Transverse colon (tissue), 4 donors: ENCODE measurements at places on chromosomes 12 and 14.

GRCh38 chr12:54047160-54047963, 6.3 kb upstream of the HOXC4 start:
- H3K4me3 ChIP-seq = no peak overlapping the region
- H3K27me3 ChIP-seq = peaks cover 100% of the 10 kb centered on the region
- no peak overlapping the region for H3K27ac ChIP-seq
- no peaks in the 10 kb centered on the region for H3K36me3 ChIP-seq
- no peaks in the 10 kb centered on the region for H3K4me1 ChIP-seq

- no peak overlapping the region for H3K4me3 ChIP-seq
- no peak for DNase-seq
- peak overlapping the region; percentile 49 for H3K27ac ChIP-seq
- H3K27me3 ChIP-seq = no peaks in the 10 kb centered on the region
- no peaks in the 10 kb centered on the region for H3K36me3 ChIP-seq
Measured at GRCh38 chr14:55071870-55072640, 20.6 kb downstream of the MAPK1IP1L start.

DNA sequence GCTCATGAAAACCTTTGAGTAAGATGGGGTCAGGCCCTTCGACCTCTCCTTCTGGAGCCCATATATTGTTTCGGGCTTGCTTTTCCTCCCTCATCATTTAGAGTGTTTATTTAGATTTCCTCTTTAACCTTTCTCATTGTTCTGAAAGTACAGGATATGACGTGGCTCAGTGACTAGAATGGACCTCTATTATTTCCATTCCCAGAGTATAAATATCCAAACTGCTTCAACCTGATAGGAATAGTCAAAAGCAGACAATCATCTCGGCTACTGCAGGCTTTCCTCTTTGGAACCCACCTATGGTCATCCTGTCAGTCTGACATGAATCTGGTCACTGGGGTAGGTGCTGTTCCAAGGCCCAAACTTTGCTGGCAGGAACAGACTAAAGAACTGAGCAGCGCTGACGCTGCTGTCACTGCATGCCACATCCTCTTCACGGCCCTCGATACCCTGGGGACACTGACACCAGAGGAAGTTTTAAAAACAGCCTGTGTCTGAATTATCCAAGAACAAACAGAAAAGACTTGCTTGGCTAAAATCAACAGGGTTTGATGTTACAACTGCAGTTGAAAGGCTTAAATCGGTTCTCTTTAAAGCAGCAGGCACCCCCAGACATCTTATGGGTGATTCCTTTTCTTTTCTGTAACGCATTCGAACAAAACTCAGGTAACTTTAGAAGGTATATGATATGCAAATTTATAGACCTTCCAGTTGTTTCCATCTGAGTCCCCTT, 5.0 kb upstream of the DDX47 start:
- peak; percentile 60 for DNase-seq
- H3K4me1 ChIP-seq = peaks cover 6% of the 10 kb centered on the region
- H3K4me3 ChIP-seq = no peak overlapping the region

DNA sequence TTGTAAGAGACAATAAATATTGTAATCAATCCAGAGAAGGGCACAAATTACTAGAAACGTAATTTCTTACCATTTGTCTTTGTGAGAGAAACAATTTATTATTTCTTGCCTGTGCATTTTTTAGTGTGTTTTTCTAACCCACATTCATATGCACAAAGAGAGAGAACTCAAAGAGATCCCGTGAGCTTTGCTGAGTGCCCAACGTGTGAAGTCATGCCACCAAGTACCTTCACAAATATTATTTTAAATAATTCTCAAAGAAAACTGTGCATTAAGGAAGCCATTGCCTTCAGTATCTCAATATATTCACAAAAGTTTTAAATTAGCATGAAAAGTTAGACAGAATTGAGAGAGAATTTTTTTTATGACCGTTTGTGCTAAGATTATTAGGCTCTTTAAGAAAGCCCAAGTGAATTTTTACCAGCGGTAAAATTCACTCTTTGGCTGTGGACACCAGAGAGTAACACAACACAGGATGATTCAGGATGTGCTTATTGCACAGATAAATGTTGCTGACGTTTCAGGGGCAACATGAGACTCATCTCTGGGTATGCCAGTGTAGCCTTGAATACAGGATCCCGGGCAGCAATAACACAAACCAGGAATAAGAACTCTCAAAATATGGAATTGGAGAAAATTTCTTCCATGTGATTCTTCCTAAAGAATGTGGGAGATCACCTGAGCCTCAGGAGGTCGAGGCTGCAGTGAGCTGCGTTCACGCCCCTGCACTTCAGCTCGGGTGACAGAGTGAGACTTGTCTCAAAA, 2.9 kb downstream of the ARHGDIB start:
- H3K4me3 ChIP-seq = no peak overlapping the region
- no peaks in the 10 kb centered on the region for H3K36me3 ChIP-seq
- no peaks in the 10 kb centered on the region for H3K27me3 ChIP-seq
- peaks cover 20% of the 10 kb centered on the region for H3K4me1 ChIP-seq
- DNase-seq = no peak

DNA sequence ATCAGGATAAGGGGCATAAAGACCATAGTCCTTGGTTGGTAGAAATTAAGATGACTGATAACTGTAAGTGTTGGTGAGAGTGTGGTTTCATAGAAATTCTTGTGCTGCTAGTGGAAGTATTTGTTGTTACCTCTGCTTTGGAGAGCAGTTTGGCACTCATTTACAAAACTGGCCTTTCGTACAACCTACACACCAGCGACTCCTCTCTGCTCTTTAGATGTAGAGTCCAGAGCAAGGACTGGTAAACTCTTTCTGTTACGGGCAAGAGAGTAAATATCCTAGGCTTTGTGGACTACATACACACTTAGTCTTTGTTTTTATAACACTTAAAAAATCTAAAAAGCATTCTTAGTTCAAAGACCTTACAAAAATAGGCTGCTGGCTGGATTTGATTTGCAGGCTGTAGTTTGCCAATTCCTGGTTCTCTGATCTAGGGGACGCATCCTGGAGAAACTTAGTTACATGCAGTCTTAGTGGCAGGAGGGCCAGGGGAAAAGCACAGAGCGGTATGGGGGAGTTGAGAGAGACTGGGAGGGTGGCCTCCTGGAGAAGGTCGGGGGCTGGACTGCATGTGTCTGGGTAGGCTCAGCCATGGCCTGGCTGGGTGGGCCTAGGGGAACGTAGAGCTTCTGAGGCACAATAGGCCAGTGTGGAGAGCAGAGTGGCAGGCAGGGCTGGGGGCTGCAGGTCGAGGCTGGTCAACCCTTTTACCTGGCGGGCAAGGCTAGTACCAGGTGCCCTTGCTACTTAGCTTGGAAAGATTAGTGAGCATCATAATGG, 55.3 kb upstream of the AMN start:
- H3K4me3 ChIP-seq = no peak overlapping the region
- DNase-seq = no peak
- H3K4me1 ChIP-seq = peaks cover 10% of the 10 kb centered on the region
- H3K36me3 ChIP-seq = no peaks in the 10 kb centered on the region
- H3K27ac ChIP-seq = peak overlapping the region; percentile 72
- no peaks in the 10 kb centered on the region for H3K27me3 ChIP-seq

DNA sequence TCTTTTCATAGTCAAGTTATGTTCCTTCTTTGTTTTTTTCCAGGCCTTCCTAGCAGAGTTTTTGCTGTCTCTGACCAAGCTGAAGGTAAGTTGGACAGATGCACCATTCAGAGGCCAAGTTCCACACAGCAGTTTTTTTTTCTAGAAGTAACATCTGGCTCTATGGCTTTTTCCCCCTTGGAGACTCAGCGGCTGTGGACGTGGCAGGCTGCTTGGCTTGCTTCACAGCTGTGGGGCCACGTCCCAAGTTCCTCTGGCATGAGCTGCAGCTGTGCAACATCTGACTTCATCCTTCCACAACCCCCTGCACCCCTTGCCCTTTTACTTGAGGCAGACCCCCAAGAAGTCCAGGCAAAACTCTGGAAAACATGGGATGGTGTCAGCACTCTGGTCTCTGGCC, 24.2 kb upstream of the RHOJ start:
- no peak overlapping the region for H3K4me3 ChIP-seq
- no peaks in the 10 kb centered on the region for H3K36me3 ChIP-seq
- H3K27ac ChIP-seq = no peak overlapping the region
- no peaks in the 10 kb centered on the region for H3K4me1 ChIP-seq
- H3K27me3 ChIP-seq = no peaks in the 10 kb centered on the region
- no peak for DNase-seq

GRCh38 chr14:38910092-38910491, 192.9 kb downstream of the SEC23A start:
- no peak overlapping the region for H3K27ac ChIP-seq
- H3K27me3 ChIP-seq = no peaks in the 10 kb centered on the region
- H3K4me3 ChIP-seq = no peak overlapping the region

GRCh38 chr12:91331371-91331770, 148.8 kb upstream of the DCN start:
- DNase-seq = no peak
- no peaks in the 10 kb centered on the region for H3K4me1 ChIP-seq
- H3K27me3 ChIP-seq = no peaks in the 10 kb centered on the region

- H3K27me3 ChIP-seq = no peaks in the 10 kb centered on the region
- H3K4me1 ChIP-seq = no peaks in the 10 kb centered on the region
- DNase-seq = no peak
- no peak overlapping the region for H3K27ac ChIP-seq
- H3K4me3 ChIP-seq = no peak overlapping the region
- H3K36me3 ChIP-seq = peaks cover 29% of the 10 kb centered on the region
Measured at GRCh38 chr14:92093320-92093719, 13.1 kb downstream of the ATXN3 start.

- peaks cover 7% of the 10 kb centered on the region for H3K27me3 ChIP-seq
- H3K27ac ChIP-seq = no peak overlapping the region
- no peaks in the 10 kb centered on the region for H3K4me1 ChIP-seq
- no peak for DNase-seq
Measured at GRCh38 chr12:8156416-8156815, 399 bp upstream of the ZNF705A start.

DNA sequence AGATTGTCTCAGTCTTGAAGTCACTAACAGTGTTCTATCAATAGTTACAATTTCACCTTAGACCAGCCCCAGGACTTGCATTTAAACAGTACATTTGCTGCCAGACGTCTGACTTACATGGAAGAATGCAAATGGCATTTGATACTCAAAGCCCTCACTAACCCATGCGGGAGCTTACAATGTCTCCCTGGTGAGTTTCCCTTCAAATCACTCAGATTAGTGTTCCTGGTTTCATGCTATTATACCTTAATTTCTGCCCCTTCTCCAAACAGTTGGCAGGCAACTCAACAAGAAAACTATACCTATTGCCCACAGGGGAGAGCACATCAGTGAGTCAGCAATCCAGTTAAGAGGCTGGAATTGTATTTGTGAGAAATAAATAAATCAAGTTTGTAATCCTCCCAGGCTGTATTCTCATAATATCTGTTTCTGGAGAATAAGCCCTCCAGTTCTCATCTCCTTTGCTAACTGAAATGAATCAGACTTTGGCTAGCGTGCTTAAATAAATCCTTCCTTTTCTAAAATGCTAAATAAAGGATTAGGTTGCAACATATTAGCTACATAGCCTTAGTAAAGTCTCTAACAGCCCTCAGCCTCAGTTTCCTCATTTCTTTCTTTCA, 23.7 kb downstream of the GSTZ1 start:
- H3K4me3 ChIP-seq = no peak overlapping the region
- H3K27ac ChIP-seq = no peak overlapping the region
- no peaks in the 10 kb centered on the region for H3K27me3 ChIP-seq
- no peak for DNase-seq
- no peaks in the 10 kb centered on the region for H3K4me1 ChIP-seq

GRCh38 chr12:84043355-84043754, 869.2 kb downstream of the SLC6A15 start:
- H3K4me3 ChIP-seq = no peak overlapping the region
- H3K36me3 ChIP-seq = no peaks in the 10 kb centered on the region
- H3K27me3 ChIP-seq = no peaks in the 10 kb centered on the region
- H3K4me1 ChIP-seq = no peaks in the 10 kb centered on the region
- DNase-seq = no peak

GRCh38 chr12:23350808-23351207, 598.7 kb downstream of the SOX5 start:
- H3K36me3 ChIP-seq = no peaks in the 10 kb centered on the region
- no peaks in the 10 kb centered on the region for H3K27me3 ChIP-seq
- H3K4me3 ChIP-seq = no peak overlapping the region
- DNase-seq = no peak
- H3K27ac ChIP-seq = no peak overlapping the region

- H3K4me1 ChIP-seq = no peaks in the 10 kb centered on the region
- no peak for DNase-seq
- H3K27me3 ChIP-seq = no peaks in the 10 kb centered on the region
- no peak overlapping the region for H3K27ac ChIP-seq
- no peaks in the 10 kb centered on the region for H3K36me3 ChIP-seq
Measured at GRCh38 chr14:68535404-68536017, 257.4 kb downstream of the ZFP36L1 start.

GRCh38 chr12:104207416-104208205, 8.0 kb upstream of the TXNRD1 start:
- no peaks in the 10 kb centered on the region for H3K4me1 ChIP-seq
- H3K27me3 ChIP-seq = no peaks in the 10 kb centered on the region
- no peak for DNase-seq
- H3K4me3 ChIP-seq = no peak overlapping the region
- no peak overlapping the region for H3K27ac ChIP-seq

- no peaks in the 10 kb centered on the region for H3K27me3 ChIP-seq
- no peak overlapping the region for H3K4me3 ChIP-seq
- H3K4me1 ChIP-seq = no peaks in the 10 kb centered on the region
- no peaks in the 10 kb centered on the region for H3K36me3 ChIP-seq
Measured at GRCh38 chr14:89493877-89494634, 77.0 kb upstream of the FOXN3 start.

GRCh38 chr14:75450381-75451276, 22.8 kb downstream of the JDP2 start:
- peak overlapping the region; percentile 85 for H3K27ac ChIP-seq
- peaks cover 71% of the 10 kb centered on the region for H3K4me1 ChIP-seq
- H3K4me3 ChIP-seq = no peak overlapping the region
- no peaks in the 10 kb centered on the region for H3K27me3 ChIP-seq
- no peaks in the 10 kb centered on the region for H3K36me3 ChIP-seq

DNA sequence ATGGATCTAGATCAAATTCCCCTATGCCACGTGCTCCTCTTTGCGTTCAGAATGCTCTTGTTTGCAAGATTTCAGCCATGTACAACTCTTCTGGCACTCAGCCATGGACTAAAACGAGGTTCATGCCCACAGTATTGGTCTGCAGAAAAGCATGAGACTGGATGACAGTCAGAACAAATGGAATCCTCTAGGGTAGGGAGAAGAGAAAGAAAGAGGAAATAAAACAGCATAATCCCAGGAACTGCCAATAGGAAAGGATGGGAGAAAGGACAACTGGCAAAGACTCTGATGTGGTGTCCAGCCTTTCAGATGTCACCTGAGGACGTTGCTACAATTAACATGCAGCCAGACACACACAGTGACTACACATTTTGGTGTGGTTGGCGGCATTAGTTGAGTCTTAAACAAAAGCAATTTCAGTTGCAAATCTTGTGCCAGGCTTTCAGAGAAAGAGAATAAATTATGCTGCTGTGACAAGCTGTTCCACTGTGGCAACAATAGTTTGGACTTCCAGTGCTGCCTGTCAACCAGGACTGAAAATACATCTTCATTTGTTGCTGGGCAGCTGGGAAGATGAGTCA, 338.0 kb downstream of the RGS6 start:
- H3K4me3 ChIP-seq = no peak overlapping the region
- no peaks in the 10 kb centered on the region for H3K27me3 ChIP-seq
